Activated T-cell treated with anti-CD3 and anti-CD28 coated beads, Interleukin-2, amount 50 U/mL, for 72 hours (primary cell): ENCODE measurements at places on chromosomes 13 and 19. TPM values are rescaled to one million over a fixed set of nuclear protein-coding genes. Genes with fewer than 3 reads are reported as not detected.

The LMTK3 gene
- total RNA-seq = 6.6 TPM

DNA sequence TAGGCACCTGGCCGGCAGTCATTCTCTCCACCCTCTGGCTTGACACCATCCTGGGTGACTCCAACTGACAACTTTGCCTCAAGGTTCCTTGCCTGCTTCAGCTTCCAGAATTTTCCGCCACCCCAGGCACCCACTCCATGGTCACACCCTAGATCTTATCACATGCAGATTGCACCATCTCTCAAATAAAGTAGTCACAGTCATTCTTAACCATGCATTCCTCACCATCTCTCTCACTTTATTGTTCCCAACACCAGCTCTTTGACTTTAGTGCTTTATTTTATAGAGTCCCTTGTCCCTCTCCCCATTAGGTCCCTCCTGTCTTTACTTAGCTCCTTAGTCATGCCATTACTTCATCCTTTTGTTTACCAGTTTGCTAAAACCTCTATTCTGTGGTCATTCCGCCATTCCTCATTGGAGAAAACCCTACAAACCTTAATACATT lies 351.7 kb downstream of the SPRY2 start:
- no peak for DNase-seq

- DNase-seq = no peak
Measured at GRCh38 chr13:33262997-33263396, 22.6 kb downstream of the STARD13 start.

- DNase-seq = no peak
Measured at GRCh38 chr19:35081201-35081600, 34.4 kb upstream of the FXYD3 start.

The THSD8 gene
- 27.1 TPM for total RNA-seq

The SCEL gene
- total RNA-seq = not detected

- DNase-seq = no peak
Measured at GRCh38 chr13:98514288-98514687, 62.6 kb downstream of the STK24 start.

GRCh38 chr13:30551189-30551588 lies 66.5 kb upstream of the USPL1 start:
- peak; percentile 14 for DNase-seq

- no peak for DNase-seq
Measured at GRCh38 chr13:40779049-40779448, 8.1 kb upstream of the MRPS31 start.

The ZNF737 gene
- 19.3 TPM for total RNA-seq

DNA sequence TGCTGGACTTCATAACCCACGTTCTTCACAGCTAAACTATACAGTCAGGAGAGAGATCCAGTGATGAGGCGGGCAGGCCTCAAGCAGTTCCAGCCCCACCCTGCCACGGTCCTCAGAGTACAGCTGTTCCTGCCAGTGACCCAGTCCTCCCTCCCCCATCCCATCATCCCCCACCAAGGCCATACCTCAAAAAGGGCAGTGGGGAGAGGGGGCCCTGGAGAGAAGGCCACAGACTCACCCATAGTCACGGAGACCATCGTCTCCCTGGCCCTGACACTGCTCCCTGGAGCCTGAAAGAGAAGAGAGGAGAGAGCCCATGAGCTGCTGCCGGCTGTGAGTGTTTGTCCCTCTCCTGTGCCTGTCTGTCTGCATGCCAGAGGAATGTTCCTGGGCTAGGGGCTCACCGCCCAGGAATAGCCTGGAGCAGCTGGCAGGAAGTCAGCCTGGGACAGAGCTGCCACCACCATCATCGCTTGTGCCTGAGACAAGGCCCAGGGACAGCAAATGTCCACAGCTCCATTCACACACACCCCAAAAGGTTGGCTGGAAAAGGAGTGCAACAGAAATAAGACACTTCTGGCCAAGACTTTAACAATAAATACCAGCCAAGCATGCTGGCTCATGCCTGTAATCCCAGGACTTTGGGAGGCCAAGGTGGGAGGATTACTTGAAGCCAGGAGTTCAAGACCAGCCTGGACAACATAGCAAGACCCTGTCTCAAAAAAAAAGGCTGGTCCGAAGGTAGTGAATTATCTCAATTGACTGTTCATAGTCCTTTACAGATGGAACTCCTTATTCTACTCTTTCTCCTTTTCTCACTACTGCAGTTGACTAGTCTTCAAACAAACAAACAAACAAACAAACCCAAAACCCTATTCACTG lies 6.4 kb downstream of the C19orf47 start:
- no peak for DNase-seq

The FRY gene
- 7.6 TPM for total RNA-seq

The ZNF180 gene
- total RNA-seq = 10.5 TPM
